ENCODE measurements at places on chromosomes 11 and 22. TPM values are rescaled to one million over a fixed set of nuclear protein-coding genes. Genes with fewer than 3 reads are reported as not detected.
A peak's percentile ranks its signal among the peaks of the same experiment; 100 is the strongest.

The BCO2 gene
- total RNA-seq = 2.5 TPM

The GP1BB gene
- total RNA-seq = 3.6 TPM

GRCh38 chr22:28443526-28443876, 236.1 kb downstream of the TTC28 start:
- DNase-seq = no peak
- H3K4me3 ChIP-seq = peak overlapping the region; percentile 51
- no peaks in the 10 kb centered on the region for H3K27me3 ChIP-seq
- no peaks in the 10 kb centered on the region for H3K36me3 ChIP-seq

GRCh38 chr11:103637295-103637694, 399.1 kb upstream of the DDI1 start:
- H3K36me3 ChIP-seq = no peaks in the 10 kb centered on the region
- H3K4me1 ChIP-seq = no peaks in the 10 kb centered on the region
- no peak for DNase-seq

- no peak for DNase-seq
- H3K27me3 ChIP-seq = no peaks in the 10 kb centered on the region
- no peaks in the 10 kb centered on the region for H3K36me3 ChIP-seq
- H3K4me1 ChIP-seq = peaks cover 18% of the 10 kb centered on the region
These were observed 36.9 kb upstream of the TMEM123 start for GRCh38 chr11:102489186-102490145.

DNA sequence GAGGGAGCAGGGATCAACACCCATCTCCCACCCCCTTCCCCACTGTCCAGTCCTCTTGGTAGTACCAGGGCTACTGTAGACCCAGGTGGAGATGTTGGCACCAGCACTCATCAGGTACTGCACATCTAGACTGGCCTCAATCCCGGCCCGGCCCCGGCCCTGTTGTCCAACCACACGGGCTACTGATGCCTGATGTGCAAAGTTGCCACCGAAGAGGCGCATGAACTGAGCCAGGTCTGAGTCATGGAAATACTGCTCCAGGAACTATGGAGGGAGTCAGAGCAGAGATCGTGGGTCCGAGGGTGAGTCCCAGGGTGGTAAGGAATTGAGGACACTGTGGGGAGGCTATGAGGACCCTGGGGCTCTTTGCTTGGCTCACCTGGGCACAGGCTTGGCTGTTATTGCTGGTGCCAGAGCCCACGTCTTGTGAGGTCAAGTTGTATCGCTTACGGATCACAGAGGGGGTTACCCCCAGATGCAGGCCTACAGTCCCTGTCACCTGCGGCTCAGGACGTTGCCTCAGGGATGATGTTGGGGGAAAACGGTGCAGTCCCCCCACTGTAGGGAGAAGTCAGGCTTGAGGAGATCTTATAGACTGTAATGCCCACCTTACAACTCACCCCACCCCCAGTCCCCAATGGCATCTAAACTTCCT, 2.5 kb downstream of the TPP1 start:
- H3K4me3 ChIP-seq = no peak overlapping the region
- peaks cover 20% of the 10 kb centered on the region for H3K4me1 ChIP-seq

DNA sequence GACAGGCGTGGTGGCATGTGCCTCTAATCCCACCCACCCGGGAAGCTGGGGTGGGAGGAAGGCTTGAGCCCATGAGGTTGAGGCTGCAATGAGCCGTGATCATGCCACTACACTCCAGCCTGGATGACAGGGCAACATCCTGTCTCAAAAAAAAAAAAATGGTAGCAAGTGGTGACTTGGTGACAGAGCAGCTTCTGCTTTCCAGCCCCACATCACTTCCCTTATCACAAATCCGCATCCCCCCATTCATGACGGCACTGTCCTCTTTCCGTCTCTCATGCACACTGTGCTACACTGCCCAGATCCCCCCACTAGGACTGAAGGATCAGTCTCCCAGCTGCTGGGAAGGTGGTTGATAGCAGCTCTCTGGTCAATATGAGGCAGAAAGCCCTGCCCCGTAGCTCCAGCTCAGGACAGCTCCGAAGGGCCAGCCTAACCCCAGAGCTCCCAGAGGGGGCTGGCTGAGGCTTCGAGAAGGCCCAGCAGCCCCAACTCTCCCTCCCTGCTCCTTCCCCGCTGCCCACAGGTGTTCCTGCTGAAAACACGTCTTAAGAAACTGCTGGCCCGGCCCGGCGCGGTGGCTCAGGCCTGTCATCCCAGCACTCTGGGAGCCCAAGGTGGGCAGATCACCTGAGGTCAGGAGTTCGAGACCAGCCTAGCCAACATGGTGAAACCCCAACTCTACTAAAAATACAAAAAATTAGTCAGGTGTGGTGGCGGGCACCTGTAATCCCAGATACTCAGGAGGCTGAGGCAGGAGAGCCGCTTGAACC, 15.9 kb downstream of the PGA5 start:
- no peak overlapping the region for H3K27ac ChIP-seq
- DNase-seq = no peak
- H3K4me1 ChIP-seq = no peaks in the 10 kb centered on the region
- H3K27me3 ChIP-seq = no peaks in the 10 kb centered on the region

Measured in Panc1 (cell line).